ENCODE measurements at places on chromosomes 4 and X. TPM values are rescaled to one million over a fixed set of nuclear protein-coding genes. Genes with fewer than 3 reads are reported as not detected.

DNA sequence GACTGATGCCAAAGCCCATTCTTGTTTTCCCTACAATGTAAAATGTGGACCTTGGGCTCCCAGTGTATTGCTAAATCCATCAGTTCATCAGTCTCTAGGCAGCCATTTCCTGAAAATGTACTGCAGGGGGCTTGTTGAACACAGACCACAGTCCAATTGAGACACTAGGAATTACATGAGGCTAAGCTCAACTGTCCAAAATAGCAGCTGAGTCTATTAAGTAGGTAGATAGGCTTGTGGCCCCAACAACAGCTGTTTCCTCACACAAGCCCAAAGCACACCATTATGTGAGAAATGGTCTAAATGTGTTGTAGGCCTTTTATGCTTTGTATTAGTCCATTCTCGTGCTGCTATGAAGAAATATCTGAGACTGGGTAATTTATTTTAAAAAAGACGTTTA lies 60.0 kb upstream of the PAK3 start:
- H3K27ac ChIP-seq: no peak overlapping the region
- H3K4me3 ChIP-seq: no peak overlapping the region
- H3K27me3 ChIP-seq: peaks cover 38% of the 10 kb centered on the region
- H3K4me1 ChIP-seq: no peaks in the 10 kb centered on the region

DNA sequence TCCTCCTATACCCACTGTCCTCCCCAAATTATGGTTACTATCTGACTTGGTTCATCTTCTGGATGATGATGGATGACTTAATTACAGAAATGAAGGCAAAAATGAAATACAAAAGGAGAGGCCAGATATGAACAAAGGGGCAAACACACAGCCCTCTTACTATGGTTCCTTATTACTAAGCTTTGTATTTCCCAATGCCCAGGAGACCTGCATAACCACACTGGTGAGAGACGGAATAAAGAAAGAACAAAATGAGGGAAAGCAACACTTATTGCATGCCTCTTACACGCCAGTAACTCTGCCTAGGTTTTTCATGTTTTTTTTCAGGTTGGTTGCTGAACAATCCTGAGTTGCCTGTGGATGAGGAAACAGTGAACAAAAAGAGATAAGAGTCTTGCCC lies 120.5 kb downstream of the SLC10A7 start:
- no peak overlapping the region for H3K4me3 ChIP-seq
- no peak for DNase-seq
- H3K4me1 ChIP-seq: no peaks in the 10 kb centered on the region
- H3K27ac ChIP-seq: peak overlapping the region; percentile 8
- H3K36me3 ChIP-seq: no peaks in the 10 kb centered on the region
- H3K27me3 ChIP-seq: no peaks in the 10 kb centered on the region

DNA sequence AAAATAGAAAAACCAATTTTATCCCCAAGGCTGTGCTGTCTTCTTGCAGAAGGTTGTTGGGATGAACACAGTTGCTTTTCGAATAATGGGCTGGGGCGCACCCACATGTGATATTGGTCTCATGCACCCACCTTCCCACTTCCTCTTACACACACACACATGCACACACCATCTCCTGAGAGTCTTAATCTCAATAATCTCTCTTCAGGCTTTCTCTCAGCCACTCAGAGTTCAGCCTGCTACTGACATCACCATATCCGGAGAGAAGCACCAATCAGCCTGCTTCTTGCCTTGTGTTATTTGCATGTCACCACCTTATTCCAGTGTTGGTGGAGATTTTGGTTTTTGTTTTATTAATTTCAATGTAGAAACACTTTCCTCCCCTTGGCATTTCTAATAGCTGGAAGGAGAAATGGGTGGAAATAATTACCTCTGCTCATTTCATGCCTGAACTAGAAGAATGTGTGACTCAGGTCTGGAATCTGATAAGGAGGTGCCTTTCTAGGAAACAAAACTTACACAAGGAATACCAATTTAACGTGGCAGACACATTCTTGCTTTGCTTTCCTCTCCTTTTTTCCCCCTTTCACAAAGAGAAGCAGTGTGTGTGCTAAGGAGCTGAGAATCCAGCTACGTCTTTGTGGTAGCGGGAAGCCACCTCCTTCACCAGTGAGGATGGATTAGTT lies 400.2 kb downstream of the MID1IP1 start:
- DNase-seq: peak; percentile 14
- H3K36me3 ChIP-seq: peaks cover 2% of the 10 kb centered on the region
- H3K4me3 ChIP-seq: peak overlapping the region; percentile 34
- no peak overlapping the region for H3K27ac ChIP-seq

DNA sequence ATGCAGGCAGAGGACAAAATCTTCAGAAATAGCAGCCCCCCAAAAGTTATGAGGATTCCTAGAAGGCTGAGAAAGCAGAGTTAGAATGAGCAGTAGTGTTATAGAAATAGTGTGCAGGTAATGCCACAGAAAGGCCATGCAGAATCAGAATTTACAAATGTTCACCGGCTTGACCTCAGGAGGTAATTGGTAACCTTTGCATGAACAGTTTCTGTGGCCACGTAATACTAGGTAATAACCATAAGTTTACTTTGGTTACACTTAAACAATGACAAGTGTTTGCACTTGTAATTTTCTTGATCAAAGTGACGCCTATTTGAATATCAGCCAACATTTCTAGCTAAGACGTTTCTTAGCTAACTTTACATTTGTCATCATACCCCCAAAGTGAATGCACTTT lies 393.6 kb downstream of the GPAT3 start:
- H3K4me3 ChIP-seq: no peak overlapping the region
- no peak overlapping the region for H3K27ac ChIP-seq
- no peaks in the 10 kb centered on the region for H3K4me1 ChIP-seq
- no peak for DNase-seq

DNA sequence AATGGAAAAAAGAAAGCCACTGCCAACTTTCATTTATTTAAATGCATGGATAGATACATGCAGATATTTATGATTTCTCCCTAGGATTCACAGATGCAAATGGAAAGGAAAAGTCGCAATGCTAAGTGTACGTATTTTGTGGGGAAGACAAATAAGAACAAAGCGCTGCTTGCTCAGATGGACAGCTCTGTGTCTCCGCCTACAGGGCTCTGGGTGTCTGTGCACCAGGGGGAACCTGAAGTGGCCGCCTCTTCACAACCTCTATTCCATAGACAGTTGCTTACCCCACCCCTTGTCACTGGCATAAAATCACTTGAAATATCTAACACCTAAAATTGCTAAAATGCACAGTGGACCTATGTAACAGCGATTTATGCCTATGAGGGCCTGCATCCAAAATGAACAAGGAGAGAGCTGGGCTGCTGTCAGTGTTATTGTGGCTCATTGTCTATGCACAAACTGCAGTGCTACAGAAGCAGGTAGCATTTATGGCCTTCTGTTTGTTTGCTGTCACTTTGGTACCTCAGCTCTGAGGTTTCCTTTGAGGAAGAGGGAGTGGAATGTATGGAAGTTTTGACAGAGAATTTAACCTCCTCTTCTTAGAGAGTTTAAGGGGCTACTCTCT lies 58.6 kb upstream of the PAGE1 start:
- peak; percentile 43 for DNase-seq
- H3K4me1 ChIP-seq: no peaks in the 10 kb centered on the region

- H3K27ac ChIP-seq: no peak overlapping the region
- no peak for DNase-seq
- no peak overlapping the region for H3K4me3 ChIP-seq
- no peaks in the 10 kb centered on the region for H3K4me1 ChIP-seq
These were observed 63.8 kb downstream of the SLITRK2 start for GRCh38 chrX:145881175-145881995.

- peak overlapping the region; percentile 88 for H3K27ac ChIP-seq
- peaks cover 10% of the 10 kb centered on the region for H3K27me3 ChIP-seq
- peaks cover 45% of the 10 kb centered on the region for H3K4me1 ChIP-seq
- DNase-seq: peak; percentile 59
These were observed 944 bp downstream of the SNX25 start for GRCh38 chr4:185210102-185210981.

DNA sequence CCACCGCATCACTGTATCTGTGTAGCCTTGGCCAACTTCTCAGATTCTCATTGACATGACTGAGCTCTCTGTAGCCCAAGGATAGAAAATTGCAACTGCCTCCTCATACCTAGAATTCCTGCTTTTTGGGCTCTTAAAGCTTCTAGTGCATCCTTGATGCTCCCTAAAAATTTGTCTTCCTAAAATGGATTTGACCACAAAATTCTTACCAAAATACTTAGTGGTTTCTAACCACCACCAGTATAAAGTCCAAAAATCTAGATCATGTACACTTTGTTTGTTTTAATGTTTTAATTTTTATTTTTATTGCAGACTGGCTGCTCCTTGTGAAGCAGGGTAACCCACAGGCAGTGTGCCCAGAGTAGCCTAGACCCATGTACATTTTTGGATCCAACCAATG lies 75.5 kb downstream of the TBC1D9 start:
- no peaks in the 10 kb centered on the region for H3K4me1 ChIP-seq
- peaks cover 29% of the 10 kb centered on the region for H3K27me3 ChIP-seq
- H3K4me3 ChIP-seq: no peak overlapping the region
- no peak for DNase-seq
- H3K36me3 ChIP-seq: no peaks in the 10 kb centered on the region

GRCh38 chr4:159266981-159267868 lies 164.3 kb downstream of the RAPGEF2 start:
- no peak overlapping the region for H3K27ac ChIP-seq
- no peak for DNase-seq
- H3K36me3 ChIP-seq: no peaks in the 10 kb centered on the region
- no peak overlapping the region for H3K4me3 ChIP-seq
- H3K27me3 ChIP-seq: no peaks in the 10 kb centered on the region

DNA sequence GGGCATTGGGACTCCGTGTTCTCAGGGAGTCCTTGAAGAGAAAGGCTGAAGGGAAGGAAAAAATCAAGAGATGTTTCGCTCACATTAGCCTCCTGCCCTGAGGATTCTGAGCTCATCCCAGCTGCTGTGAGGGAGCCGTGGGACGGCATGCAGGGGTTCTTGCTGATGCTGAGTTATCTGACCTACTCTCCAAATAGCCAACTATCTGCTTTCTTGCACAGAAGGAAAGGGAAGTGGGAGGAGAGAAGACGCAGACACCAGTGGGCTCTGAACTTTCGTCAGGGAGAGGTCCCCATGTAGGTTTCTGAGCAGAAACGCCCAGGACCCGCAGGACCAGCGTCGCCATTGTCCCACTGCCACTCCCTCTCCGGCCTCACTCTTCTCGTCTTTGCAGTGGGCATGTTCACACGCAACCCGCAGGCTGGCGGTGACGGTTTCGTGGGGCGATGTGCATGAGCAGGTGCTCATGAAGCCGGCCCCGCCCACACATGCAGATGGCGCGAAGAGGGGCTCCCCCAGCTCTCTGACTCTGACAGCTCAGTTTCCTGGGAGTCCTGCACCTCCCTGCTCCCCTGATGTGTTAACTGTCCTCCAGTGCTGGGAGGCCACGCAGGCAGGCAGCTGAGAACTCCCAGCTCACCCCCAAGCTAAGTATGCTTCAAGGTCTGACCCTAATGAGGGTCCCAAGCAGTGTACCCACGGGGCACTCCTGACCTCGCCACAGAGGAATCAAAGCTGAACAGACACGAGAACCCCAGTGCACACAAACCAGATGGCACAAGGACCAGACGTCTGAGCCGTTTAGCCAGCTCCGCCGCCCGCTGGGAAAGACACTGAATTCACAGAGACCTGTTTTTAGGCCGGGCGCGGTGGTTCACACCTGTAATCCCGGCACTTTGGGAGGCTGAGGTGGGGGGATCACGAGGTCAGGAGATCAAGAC lies 13.6 kb upstream of the ABLIM2 start:
- peaks cover 8% of the 10 kb centered on the region for H3K27me3 ChIP-seq
- DNase-seq: peak; percentile 57
- peak overlapping the region; percentile 8 for H3K4me3 ChIP-seq
- no peak overlapping the region for H3K27ac ChIP-seq
- no peaks in the 10 kb centered on the region for H3K36me3 ChIP-seq

- H3K4me1 ChIP-seq: no peaks in the 10 kb centered on the region
- H3K36me3 ChIP-seq: no peaks in the 10 kb centered on the region
- H3K4me3 ChIP-seq: no peak overlapping the region
These were observed 22.2 kb upstream of the PPP2R2C start for GRCh38 chr4:6494431-6495295.

DNA sequence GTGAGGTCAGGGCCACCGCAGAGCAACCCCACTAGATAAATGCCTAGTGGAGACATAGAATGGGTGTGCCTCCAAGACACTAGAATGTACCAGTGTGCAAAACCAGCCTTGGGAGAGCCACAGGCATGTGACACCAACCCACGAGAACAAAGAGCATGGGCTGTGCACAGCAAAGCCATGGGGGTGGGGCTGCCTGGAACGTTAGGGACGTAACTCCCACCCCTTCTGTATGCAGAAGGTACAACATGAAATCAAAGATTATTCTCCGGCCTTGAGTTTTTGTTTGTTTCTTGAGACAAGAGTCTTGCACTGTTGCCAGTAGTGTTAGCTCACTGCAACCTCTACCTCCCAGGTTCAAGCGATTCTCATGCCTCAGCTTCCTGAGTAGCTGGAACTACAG lies 99.5 kb downstream of the MID1IP1 start:
- no peaks in the 10 kb centered on the region for H3K4me1 ChIP-seq
- H3K27ac ChIP-seq: no peak overlapping the region
- H3K36me3 ChIP-seq: no peaks in the 10 kb centered on the region
- no peak overlapping the region for H3K4me3 ChIP-seq

GRCh38 chr4:3681191-3681590 lies 85.0 kb upstream of the ADRA2C start:
- H3K4me1 ChIP-seq: no peaks in the 10 kb centered on the region
- H3K27ac ChIP-seq: no peak overlapping the region
- no peaks in the 10 kb centered on the region for H3K36me3 ChIP-seq
- peaks cover 5% of the 10 kb centered on the region for H3K27me3 ChIP-seq
- H3K4me3 ChIP-seq: no peak overlapping the region

DNA sequence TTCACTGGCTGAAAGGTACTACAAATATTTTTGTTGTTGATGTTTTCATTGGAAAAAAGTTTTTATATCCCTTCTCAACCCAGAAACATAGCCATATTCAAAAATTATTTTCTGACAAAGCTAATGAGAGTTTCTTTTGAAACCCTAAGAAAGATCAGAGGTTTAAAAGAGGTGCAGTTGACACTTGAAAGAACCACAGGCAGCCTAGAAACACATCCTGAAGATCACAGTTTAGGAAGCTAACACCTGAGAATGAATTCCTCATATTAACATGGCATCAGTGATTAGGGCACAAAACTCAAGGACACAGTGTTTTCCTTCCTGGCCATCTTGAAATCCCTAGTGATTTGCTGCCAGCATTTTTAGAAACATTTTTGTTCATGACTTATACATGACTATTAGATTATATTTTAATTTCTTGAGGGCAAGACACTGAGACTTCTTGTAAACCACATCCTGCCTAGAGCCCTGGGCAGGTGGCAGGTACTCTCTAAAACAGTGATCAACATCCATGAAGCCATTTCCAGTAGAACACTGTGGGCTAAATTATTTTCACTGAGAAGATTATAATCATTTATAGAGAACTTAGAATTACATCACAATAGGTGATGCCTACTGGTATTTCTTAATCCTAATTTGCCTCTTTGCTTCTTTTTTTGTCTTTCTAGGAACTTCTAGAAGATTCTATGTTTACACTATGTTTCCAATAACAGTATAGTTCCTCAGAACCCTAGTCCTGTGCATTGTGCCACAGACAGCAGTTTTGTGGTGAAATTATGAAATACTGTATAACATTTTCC lies 80.0 kb downstream of the ARSJ start:
- H3K27me3 ChIP-seq: no peaks in the 10 kb centered on the region
- peaks cover 38% of the 10 kb centered on the region for H3K4me1 ChIP-seq
- peak overlapping the region; percentile 54 for H3K4me3 ChIP-seq
- DNase-seq: peak; percentile 2
- H3K36me3 ChIP-seq: no peaks in the 10 kb centered on the region

TLR1 gene
- total RNA-seq: 3.2 TPM

OPRPN gene
- not detected for total RNA-seq

C4orf17 gene
- total RNA-seq: 0.09 TPM

FHDC1 gene
- 0.14 TPM for total RNA-seq

STBD1 gene
- total RNA-seq: 0.30 TPM

MAGEE2 gene
- total RNA-seq: not detected

GAGE1 gene
- total RNA-seq: not detected

BEX4 gene
- total RNA-seq: 25.0 TPM

ZCCHC12 gene
- 0.09 TPM for total RNA-seq

Data from activated T-cell treated with anti-CD3 and anti-CD28 coated beads, Interleukin-2, amount 50 U/mL, for 72 hours (primary cell).